ENCODE measurements at places on chromosomes 2 and 18. TPM values are rescaled to one million over a fixed set of nuclear protein-coding genes. Genes with fewer than 3 reads are reported as not detected.

DNA sequence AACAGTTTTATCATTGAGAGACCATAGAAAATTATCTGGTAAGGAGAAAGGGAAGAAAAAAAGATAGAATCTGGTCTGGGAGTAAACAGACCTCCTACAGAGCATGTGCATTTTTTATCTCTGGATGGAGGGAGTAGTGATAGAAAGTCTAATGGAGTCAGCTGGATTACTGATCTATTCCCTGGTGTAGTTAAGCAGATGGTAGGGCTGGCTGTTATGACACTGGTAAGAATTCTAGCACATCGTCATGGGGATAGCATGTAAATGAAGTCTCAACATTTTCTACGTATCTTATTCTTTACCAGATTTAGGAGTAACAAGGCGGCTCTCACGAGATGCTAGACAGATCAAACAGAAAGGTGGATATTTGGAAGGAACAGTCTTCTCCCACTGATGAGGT lies 407.4 kb downstream of the NRXN1 start:
- no peak overlapping the region for H3K27ac ChIP-seq
- no peak overlapping the region for H3K4me3 ChIP-seq
- H3K36me3 ChIP-seq: no peaks in the 10 kb centered on the region
- no peaks in the 10 kb centered on the region for H3K4me1 ChIP-seq
- H3K27me3 ChIP-seq: no peaks in the 10 kb centered on the region
- DNase-seq: no peak

- H3K27ac ChIP-seq: no peak overlapping the region
- H3K27me3 ChIP-seq: no peaks in the 10 kb centered on the region
- no peaks in the 10 kb centered on the region for H3K36me3 ChIP-seq
- no peak for DNase-seq
These were observed 117.1 kb downstream of the TXNL1 start for GRCh38 chr18:56521263-56521662.

GRCh38 chr18:62033207-62033606 lies 140.4 kb upstream of the RNF152 start:
- no peaks in the 10 kb centered on the region for H3K4me1 ChIP-seq
- H3K27ac ChIP-seq: no peak overlapping the region
- H3K36me3 ChIP-seq: no peaks in the 10 kb centered on the region
- H3K4me3 ChIP-seq: no peak overlapping the region
- H3K27me3 ChIP-seq: no peaks in the 10 kb centered on the region

- DNase-seq: peak; percentile 10
- no peak overlapping the region for H3K27ac ChIP-seq
- H3K4me3 ChIP-seq: no peak overlapping the region
- no peaks in the 10 kb centered on the region for H3K27me3 ChIP-seq
These were observed 47.0 kb downstream of the REV1 start for GRCh38 chr2:99442837-99443236.

GRCh38 chr2:75100011-75100800 lies 99.1 kb downstream of the TACR1 start:
- no peaks in the 10 kb centered on the region for H3K4me1 ChIP-seq
- no peak for DNase-seq
- no peaks in the 10 kb centered on the region for H3K36me3 ChIP-seq
- H3K4me3 ChIP-seq: no peak overlapping the region

The PTPRN gene
- total RNA-seq: not detected

The DYNAP gene
- total RNA-seq: not detected

The MTIF2 gene
- total RNA-seq: 36.7 TPM

DNA sequence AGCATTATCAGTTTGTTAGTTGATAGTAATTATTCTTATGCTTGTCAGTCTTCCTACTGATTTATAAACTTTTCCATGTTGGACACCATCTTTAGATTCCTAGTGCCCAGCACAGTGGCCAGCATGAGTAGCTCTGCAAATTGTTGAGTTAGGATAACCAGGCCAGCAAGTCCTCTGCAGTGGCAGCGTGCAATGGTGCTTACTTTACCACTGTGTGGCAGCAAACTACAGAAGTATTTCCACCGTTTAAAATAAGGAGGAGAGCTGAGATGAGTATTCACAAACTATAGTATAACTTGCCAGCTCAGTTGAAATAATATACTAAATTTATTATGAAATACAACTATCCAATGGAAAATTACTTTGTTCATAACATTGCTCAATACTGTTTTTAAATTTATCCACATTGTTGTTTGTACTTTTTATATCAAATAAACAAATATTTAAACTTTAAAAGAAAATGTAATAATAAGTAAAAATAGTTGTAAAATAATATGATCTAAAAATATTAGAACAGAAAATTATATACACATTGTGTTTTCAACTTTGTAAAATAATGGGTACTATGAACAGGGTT lies 9.3 kb upstream of the THADA start:
- no peak for DNase-seq
- no peaks in the 10 kb centered on the region for H3K36me3 ChIP-seq
- no peak overlapping the region for H3K27ac ChIP-seq
- H3K27me3 ChIP-seq: no peaks in the 10 kb centered on the region
- H3K4me3 ChIP-seq: no peak overlapping the region
- H3K4me1 ChIP-seq: no peaks in the 10 kb centered on the region

DNA sequence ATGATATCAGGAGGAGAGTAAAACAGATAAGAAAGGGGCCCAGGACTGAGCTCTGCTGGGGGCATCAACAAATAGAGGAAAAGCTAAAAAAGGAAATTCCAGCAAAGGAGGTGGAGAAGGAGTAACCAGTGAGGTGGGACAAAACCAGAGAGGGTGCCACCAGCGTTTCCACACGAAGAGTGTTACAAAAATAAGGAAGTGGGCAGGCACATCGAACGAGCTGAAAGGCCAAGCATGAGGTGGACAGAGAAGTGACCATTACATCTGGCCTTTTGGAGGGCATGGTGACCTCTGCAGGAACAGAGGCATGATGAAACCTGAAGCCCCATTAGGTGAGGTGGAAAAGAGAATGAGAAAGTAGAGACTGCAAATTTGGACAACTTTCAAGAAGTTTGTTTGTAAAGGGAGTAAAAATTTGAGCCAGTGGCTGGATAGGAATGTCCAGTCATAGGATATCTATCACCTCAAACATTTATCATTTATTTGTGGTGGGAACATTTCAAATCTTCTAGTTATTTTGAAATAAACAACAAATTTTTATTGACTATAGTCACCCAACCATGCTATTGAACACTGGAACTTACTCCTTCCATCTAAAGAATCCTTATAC lies 18.4 kb upstream of the VIT start:
- H3K4me3 ChIP-seq: no peak overlapping the region
- no peak for DNase-seq
- H3K27me3 ChIP-seq: no peaks in the 10 kb centered on the region
- no peaks in the 10 kb centered on the region for H3K36me3 ChIP-seq
- no peak overlapping the region for H3K27ac ChIP-seq

GRCh38 chr2:235981631-235982030 lies 186.6 kb downstream of the GBX2 start:
- DNase-seq: no peak
- no peaks in the 10 kb centered on the region for H3K4me1 ChIP-seq
- H3K36me3 ChIP-seq: no peaks in the 10 kb centered on the region
- no peak overlapping the region for H3K27ac ChIP-seq
- H3K27me3 ChIP-seq: no peaks in the 10 kb centered on the region

The TCF7L1 gene
- 0.67 TPM for total RNA-seq

- no peak for DNase-seq
- no peaks in the 10 kb centered on the region for H3K36me3 ChIP-seq
- H3K27me3 ChIP-seq: peaks cover under 1% of the 10 kb centered on the region
- H3K4me1 ChIP-seq: no peaks in the 10 kb centered on the region
These were observed 67.2 kb downstream of the XDH start for GRCh38 chr2:31347319-31347718.

The TEX44 gene
- total RNA-seq: not detected

The CXCR2 gene
- not detected for total RNA-seq

The FMNL2 gene
- 8.4 TPM for total RNA-seq

DNA sequence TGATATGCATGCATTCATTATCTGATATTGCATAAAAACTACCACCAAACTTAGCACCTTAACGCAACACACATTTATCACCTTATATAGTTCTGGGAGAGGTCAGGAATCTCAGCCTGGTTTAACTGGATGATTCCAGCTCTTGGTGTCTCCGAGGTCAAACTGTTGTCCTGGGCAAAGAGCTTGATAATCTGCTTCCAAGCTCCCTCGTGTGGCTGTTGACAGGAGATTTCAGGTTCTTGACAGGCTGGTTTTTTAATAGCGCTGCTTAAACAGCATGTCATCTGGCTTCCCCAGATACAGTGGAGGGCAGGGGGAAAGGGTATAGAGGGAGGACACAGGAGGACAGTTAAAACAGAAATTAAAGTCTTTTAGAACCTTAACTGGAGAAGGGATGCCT lies 785.0 kb downstream of the CNTNAP5 start:
- H3K4me1 ChIP-seq: no peaks in the 10 kb centered on the region
- no peak overlapping the region for H3K4me3 ChIP-seq
- no peaks in the 10 kb centered on the region for H3K36me3 ChIP-seq

The CFC1 gene
- not detected for total RNA-seq

DNA sequence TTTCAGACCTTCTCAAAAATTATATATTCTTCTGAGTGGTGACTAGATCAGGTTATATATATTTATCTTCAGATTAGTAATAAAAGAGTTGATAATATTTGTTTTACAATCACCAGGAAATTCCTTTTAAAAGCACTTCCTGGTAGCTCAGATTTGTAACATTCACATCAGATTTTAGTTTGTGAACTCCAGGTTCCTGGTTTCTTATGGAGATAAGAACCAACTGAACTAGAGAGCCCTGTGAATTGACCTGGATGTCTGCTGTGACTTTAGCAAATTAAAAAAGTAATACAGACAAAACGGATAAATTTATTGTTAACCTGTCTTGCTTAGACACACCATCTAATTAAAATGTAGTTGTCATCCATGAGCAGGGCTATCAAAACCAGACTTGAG lies 868.7 kb downstream of the BCL11A start:
- H3K4me1 ChIP-seq: no peaks in the 10 kb centered on the region
- no peaks in the 10 kb centered on the region for H3K36me3 ChIP-seq
- peaks cover 5% of the 10 kb centered on the region for H3K27me3 ChIP-seq
- no peak overlapping the region for H3K4me3 ChIP-seq
- DNase-seq: no peak

DNA sequence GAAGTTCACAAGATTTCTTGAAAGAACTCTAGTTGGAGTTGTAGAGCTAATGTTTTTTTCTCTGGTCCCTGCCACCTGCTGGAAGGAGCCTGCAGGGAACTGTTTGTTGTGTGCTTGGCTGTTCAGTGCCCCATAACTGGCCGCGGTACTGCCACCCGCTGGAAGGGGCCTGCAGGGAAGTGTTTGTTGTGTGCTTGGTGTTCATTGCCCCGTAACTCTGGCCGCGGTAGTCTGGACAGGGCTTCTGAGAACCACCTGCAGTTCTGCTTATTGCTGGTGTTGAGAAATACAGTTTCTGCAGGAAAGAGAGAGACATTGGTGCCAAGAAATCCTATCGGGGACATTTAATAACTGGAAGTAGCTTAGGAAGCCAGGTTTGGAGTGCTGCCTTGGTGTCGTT lies 58.1 kb downstream of the AGAP1 start:
- H3K27me3 ChIP-seq: no peaks in the 10 kb centered on the region
- no peak overlapping the region for H3K4me3 ChIP-seq
- no peak overlapping the region for H3K27ac ChIP-seq
- H3K36me3 ChIP-seq: no peaks in the 10 kb centered on the region

- peak; percentile 47 for DNase-seq
- no peak overlapping the region for H3K4me3 ChIP-seq
- H3K4me1 ChIP-seq: peaks cover 33% of the 10 kb centered on the region
- H3K27ac ChIP-seq: no peak overlapping the region
- no peaks in the 10 kb centered on the region for H3K27me3 ChIP-seq
- no peaks in the 10 kb centered on the region for H3K36me3 ChIP-seq
These were observed 51.8 kb upstream of the CYRIA start for GRCh38 chr2:16717477-16717876.

GRCh38 chr18:6961331-6961730 lies 156.3 kb downstream of the LAMA1 start:
- no peaks in the 10 kb centered on the region for H3K4me1 ChIP-seq
- DNase-seq: no peak
- no peak overlapping the region for H3K27ac ChIP-seq
- H3K27me3 ChIP-seq: no peaks in the 10 kb centered on the region
- H3K36me3 ChIP-seq: no peaks in the 10 kb centered on the region

The CCDC74B gene
- total RNA-seq: 1.4 TPM

- no peaks in the 10 kb centered on the region for H3K4me1 ChIP-seq
- no peak overlapping the region for H3K4me3 ChIP-seq
- H3K27me3 ChIP-seq: no peaks in the 10 kb centered on the region
- no peak for DNase-seq
- no peaks in the 10 kb centered on the region for H3K36me3 ChIP-seq
These were observed 32.3 kb downstream of the STEAP3 start for GRCh38 chr2:119255760-119256581.

DNA sequence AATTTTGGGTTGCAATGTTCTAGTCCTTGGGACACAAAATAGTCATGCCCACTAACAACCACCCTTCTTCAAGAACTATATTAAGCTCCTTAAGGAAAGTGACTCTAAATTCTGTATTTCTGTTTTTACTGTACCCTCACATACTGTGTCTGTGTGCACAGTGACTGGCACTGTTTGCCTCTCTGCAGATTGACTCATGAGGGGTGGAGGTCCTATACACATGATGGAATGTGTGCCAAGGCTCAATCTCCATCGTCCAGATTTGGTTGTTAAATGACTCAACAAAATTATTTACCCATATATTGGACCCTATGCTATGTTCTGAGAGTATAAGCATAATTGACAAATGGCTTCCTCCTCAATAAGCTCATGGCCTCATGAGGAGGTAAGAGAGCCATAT lies 126.6 kb upstream of the CWC22 start:
- H3K27ac ChIP-seq: no peak overlapping the region
- no peaks in the 10 kb centered on the region for H3K36me3 ChIP-seq
- no peaks in the 10 kb centered on the region for H3K4me1 ChIP-seq
- no peak overlapping the region for H3K4me3 ChIP-seq

- H3K4me3 ChIP-seq: no peak overlapping the region
- no peaks in the 10 kb centered on the region for H3K4me1 ChIP-seq
- DNase-seq: no peak
- H3K27ac ChIP-seq: no peak overlapping the region
These were observed 1.3 kb downstream of the DCDC2C start for GRCh38 chr2:3704692-3705091.

GRCh38 chr2:226585130-226585561 lies 214.5 kb downstream of the IRS1 start:
- DNase-seq: no peak
- H3K27me3 ChIP-seq: no peaks in the 10 kb centered on the region
- no peak overlapping the region for H3K4me3 ChIP-seq
- H3K4me1 ChIP-seq: no peaks in the 10 kb centered on the region
- no peak overlapping the region for H3K27ac ChIP-seq

The RESP18 gene
- not detected for total RNA-seq

The ATF2 gene
- 69.9 TPM for total RNA-seq

DNA sequence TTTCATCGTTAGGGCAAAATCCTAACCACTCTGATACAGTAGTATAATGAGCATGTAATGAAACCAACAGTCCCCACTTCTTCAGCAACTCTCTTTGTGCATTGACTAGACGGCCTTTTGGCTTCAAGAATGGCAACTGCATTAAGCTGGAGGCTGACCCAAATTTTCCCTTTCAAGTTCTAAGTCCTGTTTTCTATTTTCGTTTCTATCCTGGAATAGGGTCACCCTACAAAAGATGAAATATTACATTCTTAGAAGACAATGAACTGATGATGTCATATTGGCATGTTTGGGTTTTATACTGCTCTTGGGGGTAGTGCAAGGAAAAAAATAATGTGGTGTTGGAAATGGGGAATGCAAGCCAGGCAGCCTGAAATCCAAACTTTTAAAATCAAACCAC lies 254.4 kb downstream of the ETAA1 start:
- no peak for DNase-seq
- H3K4me1 ChIP-seq: no peaks in the 10 kb centered on the region
- no peaks in the 10 kb centered on the region for H3K36me3 ChIP-seq
- no peaks in the 10 kb centered on the region for H3K27me3 ChIP-seq
- H3K4me3 ChIP-seq: no peak overlapping the region
